Epithelial cell of proximal tubule (primary cell): ENCODE measurements at places on chromosomes 13 and 19.

GRCh38 chr19:9467161-9467560 lies 31.3 kb downstream of the ZNF560 start:
- no peak for DNase-seq

- no peak for DNase-seq
Observed at GRCh38 chr19:3411636-3412035, 45.3 kb downstream of the NFIC start.

DNA sequence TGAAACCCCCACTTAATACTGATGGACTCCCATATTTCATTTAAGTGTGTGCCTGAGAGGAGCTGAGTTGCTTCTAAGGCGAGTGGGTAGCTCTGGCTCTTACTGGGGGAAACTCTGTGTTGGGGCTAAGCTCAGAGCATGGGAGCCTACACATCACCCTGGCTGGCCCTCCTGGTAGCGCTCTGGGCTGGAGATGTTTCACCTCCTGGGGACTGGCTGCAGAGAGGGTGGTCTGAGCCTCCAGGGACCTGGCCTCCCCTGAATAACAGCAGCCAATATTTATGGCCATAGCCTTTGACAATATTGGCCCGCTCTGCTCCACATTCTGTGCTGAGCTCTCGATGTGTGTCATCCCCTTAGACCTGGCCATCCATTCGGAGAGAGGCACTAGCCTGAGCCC lies 316.5 kb downstream of the ZNF536 start:
- no peak for DNase-seq

DNA sequence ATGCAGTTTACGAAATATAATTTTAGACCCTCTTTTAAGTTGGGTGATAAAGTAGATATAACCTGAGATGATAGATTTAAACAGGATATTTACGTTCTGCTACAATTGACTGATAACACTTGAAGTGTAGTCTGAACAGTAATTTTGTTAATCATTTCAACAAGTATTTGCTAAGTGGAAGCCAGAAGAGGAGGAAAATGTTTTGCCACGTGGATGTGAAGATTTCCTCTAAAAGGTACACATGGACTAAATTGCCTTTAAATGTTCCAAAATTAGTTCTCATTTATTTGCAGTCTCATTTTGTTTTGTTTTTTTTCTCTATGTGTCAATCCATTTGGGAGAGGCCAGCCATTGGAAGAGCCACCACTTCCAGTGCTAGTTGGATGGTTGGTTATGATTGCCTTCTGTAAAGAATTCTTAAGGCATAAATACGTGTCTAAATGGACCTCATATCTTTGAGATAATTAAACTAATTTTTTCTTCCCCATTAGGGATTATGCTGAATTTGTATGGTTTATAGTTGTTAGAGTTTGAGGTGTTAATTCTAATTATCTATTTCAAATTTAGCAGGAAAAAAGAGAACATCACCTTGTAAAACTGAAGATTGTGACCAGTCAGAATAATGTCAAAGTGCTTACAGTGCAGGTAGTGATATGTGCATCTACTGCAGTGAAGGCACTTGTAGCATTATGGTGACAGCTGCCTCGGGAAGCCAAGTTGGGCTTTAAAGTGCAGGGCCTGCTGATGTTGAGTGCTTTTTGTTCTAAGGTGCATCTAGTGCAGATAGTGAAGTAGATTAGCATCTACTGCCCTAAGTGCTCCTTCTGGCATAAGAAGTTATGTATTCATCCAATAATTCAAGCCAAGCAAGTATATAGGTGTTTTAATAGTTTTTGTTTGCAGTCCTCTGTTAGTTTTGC lies 2.8 kb downstream of the MIR17HG start:
- no peak for DNase-seq

- DNase-seq: no peak
Observed at GRCh38 chr19:44820648-44821609, 12.0 kb downstream of the BCAM start.

DNA sequence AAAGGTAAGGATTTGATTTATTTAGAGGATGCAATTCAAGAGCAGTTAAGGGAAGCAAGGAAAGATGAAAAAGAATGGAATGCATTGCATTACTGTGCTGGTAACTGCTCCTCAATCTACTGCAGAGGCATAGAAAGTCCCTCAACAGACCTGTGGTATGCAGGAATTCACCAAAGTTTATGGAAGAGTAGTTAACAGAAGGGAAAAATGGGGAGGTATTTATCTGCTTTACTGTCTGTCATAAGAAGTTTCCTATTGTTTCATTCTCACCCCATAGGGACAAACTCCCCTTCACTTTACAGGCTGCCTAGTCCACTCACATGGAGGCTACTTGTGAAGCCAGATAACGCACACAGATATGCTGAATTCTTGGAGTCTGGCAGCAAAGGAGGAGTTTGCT lies 354.9 kb upstream of the SPRY2 start:
- no peak for DNase-seq

GRCh38 chr13:76027131-76027530 lies 391.0 kb downstream of the LMO7 start:
- DNase-seq: no peak

- DNase-seq: no peak
Observed at GRCh38 chr13:107348471-107348870, 780.5 kb upstream of the ARGLU1 start.

- DNase-seq: no peak
Observed at GRCh38 chr13:61770681-61771080, 355.0 kb upstream of the PCDH20 start.

- no peak for DNase-seq
Observed at GRCh38 chr13:63680704-63681103, 2265.1 kb upstream of the PCDH20 start.
